Stimulated activated CD8-positive, alpha-beta memory T cell treated with anti-CD3 and anti-CD28 coated beads, Interleukin-7, amount 100 ng/mL, for 4 hours (primary cell): ENCODE measurements at places on chromosomes 11 and 22.

DNA sequence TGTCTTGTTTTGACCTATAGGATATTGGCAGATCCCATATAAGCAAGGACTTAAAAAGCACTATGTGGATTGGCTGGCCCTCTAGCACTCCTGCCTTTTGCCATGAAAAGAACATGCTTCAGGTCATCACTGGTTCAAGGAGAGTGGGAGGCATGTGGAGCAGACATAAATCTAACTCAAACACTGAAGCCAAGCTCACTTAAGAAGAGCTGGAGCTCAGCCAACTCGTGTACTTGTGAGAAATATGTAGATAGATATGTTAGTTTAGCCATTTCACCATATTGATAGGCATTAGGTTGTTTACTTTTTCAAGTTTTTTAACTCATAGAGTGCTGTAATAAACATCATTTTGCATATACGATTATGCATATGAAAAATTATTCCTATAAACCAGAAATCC is 19.9 kb upstream of the BBOX1 start:
- no peak for DNase-seq

- DNase-seq = no peak
Observed at GRCh38 chr11:45213316-45213665, 66.9 kb downstream of the PRDM11 start.

- no peak for DNase-seq
Observed at GRCh38 chr22:27684901-27685300, 116.7 kb downstream of the MN1 start.

- DNase-seq = no peak
Observed at GRCh38 chr11:35389112-35389511, 30.2 kb downstream of the SLC1A2 start.

GRCh38 chr22:37145180-37146050 is 4.3 kb downstream of the IL2RB start:
- DNase-seq = no peak

- DNase-seq = no peak
Observed at GRCh38 chr11:115912484-115912945, 408.3 kb upstream of the CADM1 start.

GRCh38 chr22:35464399-35464798 is 64.5 kb downstream of the MCM5 start:
- no peak for DNase-seq

- DNase-seq = no peak
Observed at GRCh38 chr11:75767228-75767572, 1.4 kb upstream of the DGAT2 start.

- no peak for DNase-seq
Observed at GRCh38 chr22:37894939-37895670, 11.0 kb upstream of the MICALL1 start.
